ENCODE measurements at places on chromosomes 2 and 18.

DNA sequence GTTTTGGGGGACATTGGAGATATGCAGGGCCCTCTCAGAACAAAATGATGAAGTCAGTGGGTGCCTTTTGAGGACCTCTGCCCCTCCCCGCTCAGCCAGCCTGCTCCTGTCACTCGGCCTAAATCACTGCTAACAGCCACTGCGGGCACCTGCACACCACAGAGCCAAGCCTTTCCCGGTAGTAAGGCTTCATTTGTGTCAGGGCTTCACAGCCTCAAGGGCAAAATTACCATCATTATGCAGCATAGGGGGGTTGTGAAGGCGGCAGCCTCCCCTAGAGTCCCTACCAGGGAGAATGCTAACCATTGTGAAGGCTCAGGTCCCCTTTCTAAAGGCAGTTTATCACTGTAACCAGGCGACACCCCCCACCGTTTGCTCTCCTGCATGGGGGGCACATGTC, 519.8 kb upstream of the MYT1L start:
- no peak for DNase-seq

- DNase-seq, result peak; percentile 65
Measured at GRCh38 chr2:55618275-55619055, 1.0 kb upstream of the PPP4R3B start.

DNA sequence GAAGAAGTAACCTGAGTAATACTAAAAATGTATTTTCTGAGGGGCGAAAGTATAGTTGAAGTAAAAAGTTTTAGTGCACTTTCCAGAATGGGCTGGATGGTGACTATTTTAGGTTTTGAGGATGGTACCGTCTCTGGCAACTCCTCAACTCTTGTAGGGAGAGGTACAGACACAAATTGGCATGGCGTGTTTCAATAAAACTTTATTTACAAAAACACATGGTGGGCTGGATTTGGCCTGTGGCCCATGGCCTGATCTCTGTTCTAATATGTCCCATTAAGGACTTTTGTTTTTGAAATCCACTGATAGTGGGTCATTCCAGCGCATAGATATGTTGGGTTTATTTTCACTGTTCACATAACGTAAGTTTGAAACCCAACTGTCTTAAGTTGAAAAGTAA, 132.8 kb downstream of the AGAP1 start:
- DNase-seq, result no peak

DNA sequence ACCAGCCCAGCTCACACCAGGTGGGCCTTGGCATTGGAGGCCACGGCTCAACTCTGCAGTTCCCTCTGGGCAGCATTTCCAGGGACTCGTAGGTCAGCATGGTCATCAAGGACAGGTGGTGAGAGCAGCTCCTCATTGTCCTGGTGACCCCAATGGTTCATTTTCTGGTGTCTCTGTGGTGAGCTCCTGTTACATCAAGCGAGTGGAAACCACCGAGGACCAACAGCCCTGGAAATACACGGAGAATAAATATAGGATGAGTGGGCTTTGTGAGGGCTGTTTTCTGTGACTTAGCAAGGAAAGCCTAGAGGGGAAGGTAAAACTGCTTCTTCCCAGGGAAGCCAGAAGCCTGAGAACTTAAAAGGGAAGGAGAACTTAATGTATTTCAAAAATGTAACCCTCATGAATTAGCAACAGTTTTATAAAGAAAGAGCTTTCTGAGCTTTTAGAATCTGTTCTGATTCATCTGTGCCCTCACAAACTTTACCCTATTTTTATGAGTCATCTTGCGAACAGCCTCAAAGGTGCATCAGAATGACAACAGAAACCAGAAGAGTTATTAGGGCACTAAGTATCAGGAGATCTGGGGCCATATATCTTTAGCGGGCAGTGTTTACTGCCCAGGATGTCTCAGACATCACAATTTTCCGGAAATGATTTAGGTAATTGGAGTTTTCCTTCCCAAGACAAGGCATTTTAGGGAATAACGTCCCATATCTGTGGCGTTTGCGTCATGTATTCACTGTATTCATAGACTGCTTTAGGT, 18.7 kb downstream of the C2orf92 start:
- no peak for DNase-seq

- peak; percentile 11 for DNase-seq
Measured at GRCh38 chr2:46489423-46490174, 10.2 kb downstream of the TMEM247 start.

DNA sequence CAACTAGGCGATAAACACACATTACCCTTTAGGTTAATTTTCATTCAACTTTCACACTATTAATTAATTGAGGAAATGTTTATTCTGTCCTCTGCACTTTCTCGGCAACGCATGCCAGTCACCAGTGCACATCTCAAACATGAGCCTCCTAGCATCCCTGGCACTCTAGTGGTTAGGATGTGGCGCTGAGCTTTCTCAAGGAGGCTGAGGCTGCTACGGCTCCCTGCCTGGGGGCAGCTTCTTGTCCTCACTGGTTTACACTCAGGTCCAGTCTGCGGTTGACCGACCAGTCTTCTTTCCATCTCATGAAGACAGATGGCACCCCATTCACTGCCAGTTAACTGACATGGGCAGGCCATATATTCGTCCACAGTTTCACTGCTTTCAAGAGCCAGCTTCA, 463.4 kb downstream of the EIPR1 start:
- peak; percentile 1 for DNase-seq

DNA sequence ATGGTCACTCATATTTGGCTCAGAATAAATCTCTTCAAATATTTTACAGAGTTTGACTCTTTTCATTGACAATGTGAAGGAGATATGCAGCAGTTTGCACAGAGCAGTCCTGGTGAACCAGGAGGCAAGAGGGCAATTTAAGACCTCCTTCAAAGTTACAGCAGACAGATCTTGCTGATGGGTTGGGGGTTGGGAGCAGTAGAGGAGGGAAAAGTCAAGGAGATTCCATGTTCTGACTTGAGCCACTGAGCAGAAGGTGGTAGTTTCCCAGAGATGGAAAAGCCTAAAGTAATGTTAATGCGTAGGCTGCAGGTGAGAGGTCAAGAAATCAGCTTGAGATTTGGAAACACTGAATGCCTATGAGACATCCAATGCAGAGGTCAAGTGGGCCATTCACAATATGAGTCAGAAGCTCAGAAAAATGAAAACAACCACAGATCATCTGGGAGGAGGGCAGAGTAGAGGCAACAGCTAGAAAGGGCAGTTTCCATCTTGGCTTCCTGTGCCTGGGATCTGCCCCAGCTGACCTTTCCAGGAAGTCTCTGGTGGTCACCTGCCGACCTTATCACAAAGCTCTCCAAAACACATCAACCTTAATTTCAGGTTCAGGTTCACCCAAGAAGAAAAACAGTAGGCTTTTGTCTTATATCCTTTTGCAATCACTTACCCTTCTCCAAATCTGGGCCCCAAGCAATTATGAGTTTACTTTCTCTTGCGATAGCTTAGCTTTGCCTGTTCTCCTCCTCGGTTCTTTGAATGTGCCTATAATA, 197.5 kb upstream of the ARL4C start:
- no peak for DNase-seq

- no peak for DNase-seq
Measured at GRCh38 chr2:65867446-65867845, 435.0 kb upstream of the SPRED2 start.

GRCh38 chr2:140551287-140551686, 1579.5 kb downstream of the LRP1B start:
- no peak for DNase-seq

DNA sequence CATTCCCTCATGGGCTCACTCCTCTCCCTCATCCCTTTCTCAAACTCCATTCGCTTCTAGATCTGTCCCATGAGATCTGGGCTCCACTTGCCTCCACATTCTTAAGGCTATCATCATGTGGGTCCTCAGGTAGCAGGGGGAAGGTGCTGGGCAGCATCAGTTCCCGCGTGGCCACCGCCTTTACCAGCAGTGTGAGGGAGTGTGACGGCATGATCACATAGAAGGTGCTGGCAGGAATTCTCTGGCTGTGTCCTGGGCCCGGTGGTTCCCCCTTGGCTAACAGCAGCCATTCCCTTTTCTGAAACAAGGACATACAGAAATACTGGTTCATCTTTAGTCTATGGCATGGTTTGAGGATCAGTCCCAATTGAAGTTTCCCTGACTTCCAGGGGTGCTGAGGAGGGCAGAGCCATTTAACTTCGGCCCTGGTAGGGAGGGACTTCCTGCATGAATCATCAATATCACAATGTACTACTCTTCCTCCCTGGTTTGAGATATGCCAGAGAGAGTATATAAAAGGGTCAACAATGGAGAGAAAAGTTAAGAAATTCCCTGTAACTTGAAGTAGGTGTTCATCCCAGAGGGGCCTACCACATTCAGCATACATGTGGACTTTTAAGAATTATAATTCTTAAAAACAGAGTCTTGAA, 7.7 kb downstream of the DOK1 start:
- no peak for DNase-seq

DNA sequence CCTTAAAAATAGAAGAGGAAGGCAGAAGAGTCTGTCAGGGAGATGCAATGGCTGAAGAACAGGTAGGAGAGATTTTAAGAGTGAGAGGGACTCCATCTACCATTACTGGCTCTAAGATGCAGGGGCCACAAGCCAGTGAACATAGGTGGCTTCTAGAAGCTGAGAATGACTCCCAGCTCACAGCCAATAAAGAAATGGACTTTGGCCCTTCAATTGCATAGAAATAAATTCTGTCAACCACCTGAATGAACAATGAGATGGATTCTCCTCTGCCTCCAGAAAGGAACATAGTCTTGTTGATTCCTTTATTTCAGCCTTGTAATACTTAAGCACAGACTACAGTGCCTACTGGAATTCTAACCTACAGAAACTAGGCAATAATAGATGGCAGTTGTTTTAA, 603.3 kb upstream of the NXPH2 start:
- DNase-seq, result no peak

DNA sequence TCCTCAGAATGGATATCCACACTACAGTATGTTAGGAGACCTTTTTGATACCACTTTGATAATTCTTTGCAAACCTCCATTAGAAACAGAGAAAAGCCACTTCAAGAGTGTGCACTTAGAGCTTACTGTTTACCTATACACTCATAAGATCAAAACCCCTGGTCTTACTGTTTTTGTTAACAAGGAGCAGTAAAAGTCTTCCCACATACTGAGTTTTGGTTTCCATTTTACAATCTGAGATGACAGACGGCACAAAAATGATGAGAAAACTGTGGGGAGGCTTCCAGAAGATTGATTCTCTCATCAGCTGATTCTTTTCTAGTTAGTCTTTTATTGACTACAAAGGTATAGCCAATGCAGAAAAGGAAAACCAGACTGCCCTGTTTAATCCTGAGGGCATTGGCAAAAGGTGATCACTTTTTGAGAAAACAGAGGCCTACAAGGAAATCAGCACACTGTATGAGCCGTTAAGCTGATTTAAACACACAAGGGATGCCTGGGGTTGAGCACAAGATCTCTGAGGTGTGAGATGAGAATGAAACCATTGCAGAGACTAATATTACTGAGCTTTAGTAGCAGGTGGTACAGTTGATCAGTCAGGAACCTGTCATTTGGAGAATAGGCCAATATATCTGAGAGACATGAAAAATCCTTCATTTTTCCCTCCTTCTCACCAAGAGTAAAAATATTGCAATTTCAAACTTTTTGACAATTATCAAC, 368.6 kb downstream of the GRB14 start:
- DNase-seq, result no peak

- DNase-seq, result no peak
Measured at GRCh38 chr2:47360283-47360682, 42.7 kb upstream of the MSH2 start.

- no peak for DNase-seq
Measured at GRCh38 chr2:202669841-202670240, 35.1 kb downstream of the FAM117B start.

- DNase-seq, result no peak
Measured at GRCh38 chr2:216572582-216573578, 60.3 kb upstream of the IGFBP2 start.

GRCh38 chr2:42996528-42996927, 204.1 kb upstream of the HAAO start:
- DNase-seq, result no peak

DNA sequence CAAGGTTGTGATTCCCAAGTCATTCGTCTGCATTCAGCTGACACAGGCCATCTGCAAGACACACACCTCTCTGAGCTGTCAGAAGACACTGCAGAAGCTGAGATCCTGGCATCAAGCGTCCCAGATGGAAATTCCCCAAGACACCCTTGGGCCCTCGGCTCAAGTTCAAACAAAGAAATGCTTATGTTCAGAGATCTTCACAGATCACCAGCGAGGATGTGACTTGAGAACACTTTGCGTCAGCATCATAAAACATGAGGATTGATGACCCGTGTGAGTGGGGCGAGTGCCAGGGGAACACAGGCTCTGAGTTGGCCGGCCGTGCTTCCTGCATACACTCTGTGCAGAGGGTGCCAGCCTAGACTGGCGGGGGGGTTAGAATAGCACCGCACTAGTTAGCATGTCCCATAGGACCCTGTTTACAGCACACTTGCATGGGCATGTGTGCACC, 36.8 kb downstream of the KCNIP3 start:
- no peak for DNase-seq

- DNase-seq, result no peak
Measured at GRCh38 chr18:44654573-44654972, 26.1 kb upstream of the SETBP1 start.

- no peak for DNase-seq
Measured at GRCh38 chr2:225837328-225837727, 437.8 kb downstream of the NYAP2 start.

DNA sequence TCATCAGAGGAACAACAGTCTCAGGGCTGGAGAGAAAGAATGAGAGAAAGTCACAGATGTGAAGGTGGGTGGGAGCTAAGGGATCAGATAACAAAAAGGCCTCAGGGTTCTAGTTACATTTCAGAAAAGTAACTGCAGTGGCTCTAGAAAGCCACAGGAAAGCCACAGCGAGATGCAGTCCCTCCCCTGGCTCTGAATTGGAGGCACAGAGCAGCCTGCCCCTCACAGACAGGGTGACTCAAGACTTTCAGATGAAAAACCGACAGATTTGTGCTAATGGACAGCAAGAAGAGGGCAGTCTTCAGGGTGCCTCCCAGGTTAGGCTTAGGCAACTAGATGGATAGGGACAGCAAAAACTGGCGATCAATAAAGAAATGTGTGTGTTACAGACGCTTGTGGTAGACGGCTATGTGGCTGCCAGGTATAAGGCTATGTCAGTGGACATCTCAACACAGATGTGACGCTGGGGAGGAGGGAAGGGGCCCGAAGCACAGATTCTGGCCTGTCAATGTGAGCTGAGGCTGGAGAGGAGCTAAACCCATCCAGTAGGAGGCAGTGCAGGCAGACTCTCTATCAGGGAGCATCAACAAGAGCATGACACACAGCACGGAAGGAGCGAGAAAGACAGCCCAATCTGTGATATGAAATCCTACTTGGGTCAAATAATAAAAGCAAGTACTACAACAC, 26.2 kb downstream of the UNC50 start:
- peak; percentile 8 for DNase-seq

GRCh38 chr2:64722291-64723044, 68.8 kb upstream of the SERTAD2 start:
- DNase-seq, result no peak

- peak; percentile 39 for DNase-seq
Measured at GRCh38 chr2:20592106-20593071, 58.5 kb downstream of the HS1BP3 start.
